ENCODE measurements at places on chromosomes 3 and 15.
A peak's percentile ranks its signal among the peaks of the same experiment; 100 is the strongest.

- no peak for DNase-seq
These were observed 10.8 kb upstream of the NR1D2 start for GRCh38 chr3:23934253-23934652.

- no peak for DNase-seq
These were observed 175.9 kb upstream of the PLSCR5 start for GRCh38 chr3:146781059-146781458.

GRCh38 chr3:32910954-32911353 is 40.5 kb upstream of the CCR4 start:
- DNase-seq: no peak

DNA sequence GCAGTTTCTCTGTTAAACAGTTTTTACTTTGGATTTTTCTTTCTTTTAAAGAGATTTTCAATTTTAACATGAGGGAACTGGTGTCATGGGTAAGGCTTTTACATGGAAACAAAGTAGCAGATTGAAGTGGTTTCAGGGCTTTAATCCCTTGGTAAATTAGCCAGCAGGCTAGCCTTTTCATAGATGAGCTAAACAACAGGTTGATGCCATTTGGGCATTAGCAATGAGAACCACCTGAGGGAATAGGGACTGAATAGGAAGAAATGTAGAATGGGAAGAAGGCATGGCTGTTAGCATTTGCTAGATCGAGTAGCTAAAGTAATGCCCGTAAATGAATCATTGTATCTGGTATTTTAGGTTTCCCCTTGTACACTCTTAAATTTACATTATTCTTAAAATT is 165.5 kb upstream of the MLF1 start:
- DNase-seq: no peak

DNA sequence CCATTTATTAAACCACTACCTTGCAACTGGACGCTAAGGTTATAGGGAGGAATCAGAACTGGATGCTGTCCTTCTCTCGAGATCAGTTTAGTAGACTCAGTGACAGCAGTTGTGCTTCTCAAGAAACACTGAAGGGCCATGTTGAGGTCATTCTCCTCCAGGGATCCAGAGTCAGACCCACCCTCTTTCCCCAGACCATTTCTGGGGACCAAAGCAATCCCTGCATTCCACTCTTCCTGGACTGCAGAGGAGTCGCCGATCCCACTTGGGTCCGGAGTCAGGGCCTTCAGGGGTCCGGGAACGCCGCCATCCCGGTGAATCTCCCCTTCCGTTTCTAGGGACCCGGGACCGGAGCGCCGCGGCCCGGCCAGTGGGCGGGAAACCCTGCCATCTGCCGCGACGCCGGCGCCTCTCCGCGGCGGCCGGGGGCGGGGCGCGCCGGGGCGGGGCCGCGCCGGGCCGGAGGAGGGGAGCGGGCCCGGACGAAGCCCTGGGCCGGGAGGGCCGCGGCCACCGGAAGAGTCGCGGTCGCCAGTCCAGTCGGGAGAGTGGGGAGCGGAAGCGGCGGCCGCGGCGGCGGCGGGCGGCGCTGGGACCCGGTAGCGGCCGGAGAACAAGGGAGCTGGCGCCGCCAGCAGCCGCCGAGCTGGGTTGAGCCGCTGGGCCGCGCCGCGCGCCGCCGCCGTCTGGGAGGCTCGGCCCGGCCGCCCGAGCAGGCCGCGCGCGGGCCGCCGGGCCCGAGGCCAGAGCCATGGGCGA is at the start of gene DVL3:
TSS of gene DVL3 (plus strand) at position 493 of the 759 bp plus-strand sequence. CDS start at position 752, 259 bp downstream.
- DNase-seq: peak; percentile 58

DNA sequence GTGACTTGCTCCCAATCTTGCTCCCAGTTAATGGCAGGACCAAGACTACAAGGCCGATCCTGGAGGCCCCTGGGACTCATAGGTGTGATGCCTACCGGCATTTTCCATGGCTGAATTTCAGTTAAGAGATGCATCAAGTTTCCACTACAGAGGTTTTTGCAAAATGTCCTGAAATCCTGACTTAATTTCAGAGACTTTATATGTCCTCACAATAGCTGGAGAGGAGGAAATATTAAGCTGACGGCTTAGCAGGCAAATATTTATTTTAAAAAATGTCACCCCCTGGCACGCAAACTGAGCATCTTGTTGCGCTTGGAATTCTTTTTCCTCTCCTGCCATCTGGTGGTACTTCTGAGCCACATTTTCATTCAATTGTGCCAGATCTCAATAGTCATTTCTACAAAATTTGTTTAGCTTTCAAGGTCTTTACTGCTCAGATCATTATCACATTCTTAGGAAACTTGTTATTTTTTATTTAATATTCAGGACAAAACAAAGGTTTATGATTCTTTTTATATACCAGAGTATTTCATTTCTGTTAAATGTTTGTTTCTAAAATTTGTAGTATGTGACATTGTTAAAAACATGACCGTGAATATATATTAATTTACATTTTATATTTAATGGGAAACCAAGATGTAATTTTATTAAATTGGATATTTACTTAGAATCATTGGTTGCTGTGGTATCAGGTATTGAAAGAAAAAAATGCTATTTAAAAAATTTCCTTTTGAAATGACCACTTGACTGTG is 189.2 kb upstream of the THRB start:
- DNase-seq: peak; percentile 37

DNA sequence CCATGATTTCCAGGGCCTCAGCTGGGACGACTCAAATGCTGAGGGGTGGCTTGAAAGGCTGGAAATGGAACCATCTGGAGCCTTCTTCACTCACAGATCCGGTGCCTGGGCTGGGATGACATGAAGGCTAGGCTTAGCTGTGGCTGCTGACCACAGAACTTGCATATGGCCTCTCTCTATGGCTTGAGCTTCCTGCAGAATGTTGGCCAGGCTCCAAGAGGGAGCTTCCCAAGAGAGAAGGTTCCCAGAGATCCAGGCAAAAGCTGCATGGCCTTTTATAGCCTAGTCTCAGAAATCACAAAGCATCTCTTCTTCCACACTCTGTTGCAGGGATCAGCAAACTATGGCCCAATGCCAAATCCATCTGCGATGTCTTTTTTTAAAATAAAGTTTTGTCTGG is 44.8 kb downstream of the GATM start:
- DNase-seq: peak; percentile 18

DNA sequence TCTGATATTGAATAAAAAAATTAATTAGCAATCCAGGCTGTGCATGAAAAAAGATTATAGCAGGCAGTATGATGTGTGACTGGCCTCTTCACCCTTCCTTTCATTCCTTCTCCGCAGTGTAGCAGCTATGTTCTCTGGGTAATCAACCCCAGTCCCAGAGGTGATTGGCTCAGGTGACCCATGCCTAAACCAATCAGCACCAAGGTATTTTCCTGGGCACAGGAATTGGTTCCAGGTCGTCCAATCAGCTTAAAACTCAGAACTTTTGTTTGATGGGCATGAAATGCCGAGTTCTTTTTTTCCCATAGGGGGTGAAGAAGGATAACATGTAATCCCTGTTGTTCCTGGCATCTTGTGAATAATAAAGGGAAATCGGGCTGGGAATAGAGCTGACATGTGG is 5.8 kb upstream of the BNC1 start:
- DNase-seq: no peak

DNA sequence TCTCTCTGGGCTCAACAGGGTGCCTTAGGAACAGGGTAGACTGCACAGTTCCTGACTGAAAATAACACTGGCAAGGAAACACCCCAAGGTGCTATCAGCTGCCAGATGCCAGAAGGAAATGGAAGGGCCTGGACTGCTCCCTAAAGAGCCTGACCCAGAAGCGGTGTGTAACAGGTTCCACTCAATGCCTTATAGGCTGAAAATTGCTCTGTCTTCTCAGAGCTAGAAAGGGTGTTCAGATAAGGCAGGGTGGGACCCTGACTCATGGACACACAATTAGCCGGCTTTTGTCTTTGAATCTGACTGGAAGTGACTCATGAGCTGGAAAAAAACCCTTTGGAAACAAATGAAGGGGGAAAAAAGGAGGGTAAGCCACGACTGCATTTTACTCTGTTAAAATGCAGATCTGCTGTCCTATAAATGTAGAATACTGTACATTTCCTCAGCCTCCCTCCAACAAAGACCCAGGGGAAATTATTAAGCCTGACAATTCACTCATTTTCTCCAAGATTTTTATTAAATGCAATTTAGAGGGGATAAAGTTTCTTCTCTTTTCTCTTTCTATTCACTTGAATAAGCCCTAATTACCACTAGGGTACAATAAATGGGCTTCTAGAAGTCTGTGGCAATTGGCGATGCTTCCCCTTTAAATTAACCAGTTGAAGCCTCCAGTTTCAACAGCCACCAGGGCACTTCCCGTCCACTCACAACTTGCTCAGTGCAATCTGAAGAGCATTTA is 160.2 kb upstream of the TBL1XR1 start:
- DNase-seq: peak; percentile 88

DNA sequence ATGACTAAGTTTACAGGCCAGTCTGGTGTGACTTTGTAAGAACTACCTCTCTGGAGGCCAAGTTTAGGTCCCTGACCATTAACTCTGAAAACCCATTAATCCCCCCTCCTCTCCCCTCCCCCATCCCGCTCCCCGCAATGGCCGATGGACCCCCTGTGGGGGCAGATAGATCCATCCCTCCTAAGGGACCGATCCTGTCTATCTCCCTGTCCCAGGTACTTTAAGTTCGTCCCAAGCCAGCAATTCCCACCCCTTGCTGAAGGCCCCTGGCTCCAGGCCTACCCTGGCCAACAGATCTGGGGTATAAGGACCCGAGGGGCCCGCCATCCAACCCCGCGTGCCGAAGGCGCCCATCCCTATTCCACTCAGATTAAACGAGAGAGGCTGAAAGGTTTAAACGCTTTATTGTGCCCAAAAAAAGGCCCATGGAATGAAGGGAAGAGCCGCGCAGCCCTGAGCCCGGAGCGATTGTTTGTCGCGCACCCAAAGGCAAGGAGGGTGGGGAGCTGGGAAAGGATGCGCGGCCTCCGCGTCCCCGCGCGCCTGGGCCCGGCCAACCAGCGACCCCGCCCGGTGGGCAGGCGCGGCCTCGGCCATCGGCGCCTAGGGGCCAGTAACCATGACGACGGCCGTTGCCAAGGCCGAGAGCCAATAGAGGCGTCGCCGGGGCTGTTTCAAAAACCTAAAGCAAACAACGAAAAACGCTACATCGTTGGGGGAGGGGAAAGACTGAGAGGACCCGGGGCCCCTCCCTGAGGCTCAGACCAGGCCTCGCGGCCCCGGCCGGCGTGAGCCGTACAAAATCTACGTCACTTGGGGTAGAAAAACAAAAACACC is 35.9 kb downstream of the HMCES start:
- DNase-seq: peak; percentile 88

- no peak for DNase-seq
These were observed 87.9 kb downstream of the ZNF609 start for GRCh38 chr15:64548235-64548634.

GRCh38 chr3:154852515-154852914 is 227.6 kb upstream of the MME start:
- no peak for DNase-seq

DNA sequence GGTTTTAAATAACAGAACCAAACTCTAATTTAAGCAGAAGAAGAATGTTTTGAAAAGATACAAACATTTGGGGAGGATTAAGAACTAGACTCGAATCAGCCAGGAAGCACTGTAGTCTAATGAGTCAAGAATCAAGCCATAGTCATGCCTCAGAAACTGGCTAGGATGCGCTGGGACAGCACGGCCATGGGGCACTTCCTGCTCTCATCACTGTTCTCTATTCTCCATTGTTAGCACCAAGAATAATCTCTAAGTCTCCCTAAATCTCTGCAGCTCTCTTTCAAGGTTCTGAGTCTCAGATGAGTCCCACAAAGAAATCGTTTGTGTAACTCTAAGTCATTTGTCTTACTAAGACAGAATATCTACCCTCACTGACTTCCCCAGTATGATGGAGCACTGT is 399.0 kb upstream of the KCNMB2 start:
- DNase-seq: no peak

DNA sequence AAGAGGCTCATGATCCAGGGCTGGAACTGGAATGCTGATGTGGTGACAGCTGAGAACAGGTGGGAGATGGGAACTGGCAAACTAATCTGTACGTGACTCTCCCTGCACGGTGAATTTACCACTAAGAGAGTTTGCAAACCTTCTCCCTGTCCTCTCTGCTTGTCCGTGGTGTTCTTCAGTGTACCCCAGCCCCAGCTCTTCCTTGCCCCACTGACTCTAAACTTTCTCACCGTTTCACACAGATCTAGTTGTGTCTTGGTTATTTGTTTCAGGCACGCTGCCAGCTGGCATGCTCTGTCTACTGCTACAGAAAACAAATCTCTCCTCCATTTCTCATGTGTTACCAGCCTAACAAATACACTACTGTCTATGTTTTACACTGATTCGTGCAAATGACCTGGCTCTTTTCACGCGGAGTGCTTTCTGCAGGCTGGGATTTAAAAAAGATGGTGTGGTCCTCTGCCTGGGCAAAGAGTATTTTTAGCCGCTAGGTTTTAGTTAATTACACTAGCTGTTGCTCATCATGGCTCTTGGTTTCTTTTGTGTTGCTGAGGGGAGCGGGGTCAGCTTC is 192.7 kb upstream of the LRIG1 start:
- peak; percentile 15 for DNase-seq

DNA sequence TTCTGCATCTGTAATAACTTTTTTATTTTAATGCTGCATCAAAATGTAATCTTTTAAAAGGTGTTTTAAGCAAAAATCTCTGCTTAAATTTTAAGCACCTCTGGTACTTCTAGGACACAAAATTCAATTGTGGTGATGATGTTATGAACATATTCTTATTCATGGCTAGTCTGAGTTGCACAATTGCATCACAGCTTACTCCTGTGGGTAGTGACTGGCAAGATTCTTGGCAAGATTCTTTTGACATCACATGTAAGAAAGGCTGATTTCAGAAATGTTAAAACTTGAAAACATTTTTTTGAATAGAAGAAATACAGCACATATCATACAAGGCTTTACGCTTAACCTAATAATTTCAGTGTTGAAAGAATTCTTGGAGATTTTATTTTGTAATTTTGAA is 35.7 kb downstream of the IQCH start:
- DNase-seq: no peak

GRCh38 chr15:60399931-60400330 is 2.1 kb upstream of the ANXA2 start:
- DNase-seq: no peak

DNA sequence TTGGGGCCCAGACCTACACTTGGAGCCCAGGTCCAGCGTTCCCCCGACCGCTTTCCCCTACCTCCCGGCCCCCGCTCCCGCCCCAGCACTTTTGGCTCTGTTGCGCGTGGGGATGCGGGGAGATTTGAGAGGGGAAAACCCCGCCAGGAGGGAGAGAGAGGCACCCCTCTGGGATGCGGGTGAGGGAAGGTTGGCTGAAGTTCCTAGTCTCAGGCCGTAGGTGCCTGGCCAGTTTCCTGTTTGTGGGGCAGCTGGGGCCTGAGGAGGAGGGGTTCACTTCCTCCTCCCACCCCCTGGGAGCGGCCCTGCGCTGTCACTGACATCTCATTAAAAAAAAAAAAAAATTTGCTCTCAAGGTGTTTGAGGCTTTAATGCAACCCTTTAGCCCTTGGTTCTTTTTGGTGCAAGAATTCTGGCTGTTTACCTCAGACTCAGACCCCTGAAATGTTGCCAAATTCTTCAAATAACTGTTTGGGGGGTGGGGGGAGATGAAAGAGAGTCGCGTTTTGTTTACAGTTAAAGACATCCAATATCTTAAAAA is 2.6 kb downstream of the FAM43A start:
- DNase-seq: peak; percentile 34
